Stimulated activated CD4-positive, alpha-beta T cell treated with anti-CD3 and anti-CD28 coated beads, Interleukin-15, amount 100 ng/mL, for 48 hours (primary cell): ENCODE measurements at places on chromosomes 12 and 14.
A peak's percentile ranks its signal among the peaks of the same experiment; 100 is the strongest.

GRCh38 chr12:108241986-108242703 lies 97.0 kb downstream of the CMKLR1 start:
- DNase-seq, result no peak

DNA sequence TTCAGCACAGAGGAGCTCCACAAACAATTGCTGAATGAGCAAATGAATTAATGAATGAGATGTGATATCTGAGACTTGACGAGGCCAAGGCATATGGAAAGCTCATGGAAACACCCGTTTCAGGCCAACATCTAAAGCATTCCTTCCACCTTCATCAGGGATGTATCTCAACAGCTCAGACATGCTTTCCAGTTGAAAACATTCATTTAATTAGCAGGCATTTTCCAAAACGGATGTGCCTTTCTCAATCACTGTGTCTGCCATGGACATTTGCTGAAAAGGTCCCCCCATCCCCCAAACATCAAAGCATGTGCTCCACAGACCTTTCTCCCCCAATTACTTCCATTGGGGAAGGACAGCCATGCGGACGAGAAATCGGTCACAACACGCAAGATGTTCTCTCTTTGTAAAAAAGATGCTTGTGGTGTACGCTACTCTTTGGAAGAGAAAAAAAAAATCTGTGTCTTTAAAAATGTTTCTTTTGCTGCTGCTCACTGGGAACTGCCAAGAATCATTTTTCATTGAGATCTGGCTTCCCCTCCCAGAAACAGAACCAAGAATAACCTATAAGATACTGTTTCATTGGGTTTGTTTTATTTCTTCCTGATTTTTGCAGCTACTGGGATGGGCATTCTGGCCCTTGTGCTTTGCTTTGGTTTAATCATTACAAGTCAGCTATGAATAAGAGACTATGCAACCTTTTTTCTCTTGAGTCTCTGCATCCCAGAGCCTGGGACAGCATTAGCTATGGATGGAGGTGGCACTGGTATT lies 528.2 kb downstream of the MED13L start:
- no peak for DNase-seq

DNA sequence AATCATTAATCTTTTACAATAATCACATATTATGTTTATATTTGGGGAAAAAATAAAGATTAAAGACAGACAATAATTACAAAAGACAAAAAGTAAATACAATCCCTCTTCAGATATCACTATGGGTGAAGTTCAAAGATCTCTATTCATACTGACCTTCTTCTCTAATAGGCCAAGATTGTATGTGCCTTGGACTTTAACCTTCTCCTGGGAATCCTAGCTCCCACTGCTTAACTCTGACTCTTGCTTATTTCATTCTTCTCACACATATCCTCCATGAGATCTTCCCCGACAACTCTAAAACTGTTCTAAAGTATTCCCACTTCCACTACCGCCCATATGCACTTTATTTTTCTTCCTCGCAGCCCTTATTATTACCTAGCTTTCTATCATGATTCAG lies 83.8 kb downstream of the EEA1 start:
- no peak for DNase-seq

DNA sequence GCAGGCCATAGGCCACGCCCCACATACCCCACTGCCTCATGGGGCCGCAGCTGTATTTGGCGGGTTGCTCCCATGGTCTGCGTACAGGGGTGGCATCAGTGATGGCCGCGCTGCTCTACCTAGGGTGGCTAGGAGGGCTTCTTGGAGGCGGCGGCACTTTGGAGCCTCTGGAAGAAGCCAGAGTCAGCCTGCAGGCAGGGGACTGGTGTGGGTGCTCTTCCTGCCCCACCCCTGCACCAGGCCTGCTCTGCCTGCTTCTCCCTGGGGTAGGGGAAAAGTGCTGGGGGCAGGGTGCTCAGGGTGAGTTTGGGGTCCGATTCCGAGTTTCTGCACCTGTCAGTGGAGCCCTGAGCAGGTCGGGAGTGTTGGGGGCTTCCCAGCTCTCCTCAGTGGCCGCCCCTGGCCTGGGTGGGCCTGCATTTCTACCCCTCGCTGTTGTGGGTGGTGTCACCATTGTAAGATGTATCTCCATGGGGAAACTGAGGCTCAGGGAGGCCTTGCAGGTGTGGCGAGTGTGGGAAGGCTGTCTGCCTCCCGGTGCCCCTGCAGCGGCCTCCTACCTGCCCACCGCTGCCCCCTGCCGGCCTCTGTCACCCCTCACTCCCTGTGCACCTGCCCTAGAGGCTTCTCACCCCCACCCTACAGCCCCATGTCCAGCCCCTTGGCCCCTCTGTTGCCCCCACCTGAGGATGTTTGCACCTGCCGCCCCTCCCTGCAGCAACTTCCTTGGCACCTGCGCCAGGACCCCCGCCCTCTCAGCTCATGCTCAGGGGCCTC lies 5.5 kb downstream of the CEP170B start:
- peak; percentile 39 for DNase-seq

- DNase-seq, result no peak
Observed at GRCh38 chr12:54287261-54288157, 7.0 kb downstream of the HNRNPA1 start.

GRCh38 chr14:56694609-56695008 lies 115.0 kb downstream of the TMEM260 start:
- no peak for DNase-seq

GRCh38 chr12:109716512-109717389 lies 3.1 kb downstream of the FAM222A start:
- no peak for DNase-seq

DNA sequence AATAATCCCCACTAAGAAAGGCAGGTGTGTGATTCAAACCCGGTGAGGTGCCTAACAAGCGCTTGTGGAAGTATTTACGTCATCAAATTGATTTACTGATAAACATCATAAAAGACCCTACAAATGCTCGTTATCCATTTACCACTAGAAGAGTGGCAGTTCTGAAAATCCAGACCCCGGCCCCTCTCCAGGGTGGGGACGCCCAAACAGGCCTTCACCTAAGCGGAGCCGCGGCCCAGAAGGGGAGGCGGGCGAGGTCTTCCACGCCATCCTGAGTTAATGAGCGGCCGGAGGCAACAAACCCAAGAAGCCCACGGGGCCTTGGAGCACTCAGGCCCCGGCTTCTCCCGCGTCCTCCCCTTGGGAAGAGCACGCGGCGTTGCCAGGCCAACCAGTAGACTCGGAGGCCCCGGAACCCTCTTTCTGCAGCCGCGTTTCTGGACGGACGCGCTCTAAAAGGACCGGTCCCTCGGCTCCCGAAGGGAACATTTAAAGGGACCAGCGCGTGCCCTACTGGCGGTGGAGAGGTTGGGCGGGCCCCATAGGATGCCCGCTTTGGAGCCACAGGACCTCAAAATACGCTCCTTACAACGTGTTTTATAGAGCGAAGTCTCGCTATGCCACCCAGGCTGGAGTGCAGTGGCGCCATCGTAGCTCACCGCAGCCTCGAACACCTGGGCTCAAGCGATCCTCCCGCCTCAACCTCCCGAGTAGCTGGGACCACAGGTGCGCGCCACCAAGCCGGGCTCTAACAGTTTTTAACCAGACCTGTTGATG lies 3.5 kb downstream of the PTPN21 start:
- peak; percentile 37 for DNase-seq

DNA sequence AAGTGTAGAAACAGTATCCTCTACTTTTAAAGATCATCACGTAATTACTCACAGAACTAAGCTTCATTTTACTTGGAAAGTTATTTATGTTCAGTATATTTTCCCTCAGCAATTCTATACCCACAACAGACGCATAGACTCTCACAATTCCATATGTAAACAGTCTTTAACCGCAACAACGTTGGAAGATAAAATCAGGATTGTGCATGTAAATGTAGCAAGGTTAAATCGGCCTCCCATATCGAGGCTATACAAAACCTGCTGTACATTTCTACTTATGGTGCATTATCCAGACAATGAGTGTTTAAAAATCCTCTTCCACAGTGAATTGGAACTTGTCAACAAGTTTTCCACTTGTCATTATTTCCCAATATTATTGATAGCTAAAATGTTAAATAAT lies 581.1 kb downstream of the SLC16A7 start:
- DNase-seq, result no peak

DNA sequence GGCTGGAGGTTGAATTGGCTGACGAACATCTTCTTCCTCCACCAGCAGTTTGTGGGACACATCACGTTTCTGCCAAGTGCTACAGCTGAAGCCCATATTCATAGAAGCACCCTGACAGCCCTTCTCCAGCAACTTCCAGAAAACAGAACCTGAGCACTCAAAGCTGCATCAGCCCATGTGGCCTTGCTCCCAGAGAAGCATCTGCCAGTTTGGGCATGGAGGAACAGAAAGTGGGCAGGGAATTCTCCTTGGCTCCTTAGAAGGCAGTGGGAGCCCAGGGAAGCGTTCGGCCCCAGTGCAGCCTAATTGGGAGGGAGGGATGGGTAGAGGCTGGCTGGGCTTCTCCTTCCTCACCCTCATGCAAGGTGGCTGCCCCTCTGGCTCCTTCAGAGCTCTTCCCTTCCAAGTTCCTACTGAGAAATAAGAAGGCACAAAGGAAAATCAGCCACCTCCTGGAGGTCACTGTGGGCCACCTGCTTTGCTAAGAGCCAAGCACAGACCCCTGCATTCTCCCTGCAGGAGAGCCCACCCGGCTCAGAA lies 4.1 kb upstream of the NGB start:
- DNase-seq, result no peak

DNA sequence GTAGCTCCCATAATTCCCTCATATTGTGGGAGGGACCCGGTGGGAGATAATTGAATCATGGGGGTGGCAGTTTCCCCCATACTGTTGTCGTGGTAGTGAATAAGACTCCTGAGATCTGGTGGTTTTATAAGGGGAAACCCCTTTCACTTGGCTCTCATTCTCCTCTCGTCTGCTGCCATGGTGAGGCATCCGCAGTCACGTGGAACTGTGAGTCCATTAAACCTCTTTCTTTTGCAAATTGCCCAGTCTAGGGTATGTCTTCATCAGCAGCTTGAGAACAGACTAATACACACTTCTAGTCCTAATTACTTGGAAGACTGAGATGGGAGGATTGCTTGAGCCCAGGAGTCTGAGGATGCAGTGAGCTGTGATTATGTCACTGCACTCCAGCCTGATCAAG lies 64.4 kb downstream of the TMX1 start:
- no peak for DNase-seq

- no peak for DNase-seq
Observed at GRCh38 chr12:28563286-28563685, 373.0 kb downstream of the CCDC91 start.

DNA sequence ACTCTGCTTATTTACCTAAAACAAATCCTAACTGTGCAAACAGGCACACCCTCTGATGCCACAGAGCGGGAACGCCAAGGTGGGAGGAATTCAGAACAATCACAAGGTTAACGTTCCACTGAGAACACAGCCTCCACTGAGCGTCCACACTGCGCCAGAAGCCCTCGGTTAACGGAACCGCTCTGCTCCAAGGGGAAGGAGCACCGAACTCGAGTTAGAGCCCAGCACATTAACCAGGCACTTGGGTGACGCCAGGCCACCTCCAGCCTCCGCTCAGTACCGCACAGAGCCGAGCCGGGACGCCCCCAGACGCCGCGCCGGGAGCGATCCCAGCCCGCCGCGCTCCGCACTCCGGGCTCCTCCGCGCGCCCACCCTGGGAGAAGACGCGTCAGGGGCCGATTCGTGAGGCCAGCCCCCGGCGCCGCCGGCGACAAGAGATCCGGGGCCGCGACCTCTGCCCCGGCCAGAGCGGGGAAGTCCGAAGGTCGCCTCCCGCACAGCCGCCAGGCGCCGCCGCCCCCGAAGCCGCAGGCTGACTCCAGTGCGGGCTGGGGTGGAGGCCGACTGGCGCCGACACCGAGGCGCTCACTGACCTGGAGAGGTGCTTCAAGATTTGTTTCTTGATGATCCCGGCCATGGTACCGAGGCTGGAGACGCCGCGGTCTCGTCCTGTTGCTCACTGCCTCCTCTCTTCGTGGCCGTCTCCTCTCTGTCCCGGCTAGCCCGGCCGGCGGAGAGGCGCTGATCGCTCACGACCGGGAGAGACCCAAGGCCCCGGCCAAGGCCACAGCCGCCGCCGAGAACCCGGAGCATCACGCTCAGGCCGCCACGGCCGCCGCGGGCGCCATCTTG lies 450 bp downstream of the BLTP3B start:
- peak; percentile 11 for DNase-seq

DNA sequence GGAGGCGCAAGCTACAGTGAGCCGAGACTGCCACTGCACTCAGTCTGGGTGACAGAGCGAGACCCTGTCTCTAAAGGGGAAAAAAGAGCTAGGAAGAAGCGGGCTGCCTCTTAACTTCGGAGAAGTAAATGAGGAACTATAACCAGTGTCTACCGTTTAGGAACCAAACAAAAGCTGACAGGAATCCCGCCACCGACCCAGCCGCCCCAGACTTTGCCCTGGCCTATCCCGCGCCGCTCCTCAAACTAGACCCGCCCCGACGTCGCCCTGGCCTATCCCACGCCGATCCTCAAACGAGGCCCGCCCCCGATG lies 568 bp upstream of the SIVA1 start:
- no peak for DNase-seq

- peak; percentile 57 for DNase-seq
Observed at GRCh38 chr14:91245029-91245428, 525 bp upstream of the GPR68 start.

DNA sequence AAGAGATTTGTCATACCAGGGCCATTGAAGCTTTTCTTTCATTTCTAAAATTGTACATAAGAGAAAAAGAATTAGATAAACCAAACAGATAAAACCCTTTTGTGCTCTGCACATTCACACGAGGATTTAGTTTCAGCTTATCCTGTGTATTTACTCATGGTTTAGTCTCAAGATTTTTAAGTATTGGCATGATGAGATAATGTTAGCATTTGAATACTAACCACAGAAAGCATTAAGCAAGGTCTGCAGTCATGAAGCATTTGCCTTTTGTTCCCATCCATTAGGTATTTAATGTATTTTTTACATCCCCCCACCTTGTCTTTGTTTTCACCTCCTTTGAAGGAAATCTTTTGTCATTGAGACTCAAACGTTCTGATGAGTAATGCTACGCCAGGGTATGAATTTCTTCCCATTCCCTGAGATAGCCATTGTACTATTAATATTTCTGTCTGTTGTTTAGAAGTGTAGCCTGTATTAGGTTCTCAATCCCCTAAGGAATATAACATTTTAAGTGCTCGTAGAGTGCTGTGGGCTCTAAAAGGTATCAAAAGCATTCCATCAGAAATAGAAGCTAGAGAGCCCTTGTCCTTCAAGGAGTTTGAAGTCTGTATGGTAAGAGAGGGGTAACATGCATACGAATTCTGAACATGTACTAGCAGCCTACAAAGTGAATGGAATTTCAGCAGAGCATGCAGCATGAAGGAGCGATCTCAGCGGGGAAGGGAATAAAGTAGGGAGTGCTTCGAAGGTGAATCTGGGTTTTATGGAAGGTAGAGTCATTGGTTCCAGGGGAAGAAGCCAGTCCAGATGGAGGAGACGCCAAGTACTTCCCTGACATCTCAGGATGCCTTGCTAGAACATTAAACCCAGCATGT lies 22.3 kb downstream of the CRADD start:
- no peak for DNase-seq
